ENCODE measurements at places on chromosomes 3 and 15.

GRCh38 chr3:195580744-195581443, 2.8 kb downstream of the APOD start:
- DNase-seq: no peak

DNA sequence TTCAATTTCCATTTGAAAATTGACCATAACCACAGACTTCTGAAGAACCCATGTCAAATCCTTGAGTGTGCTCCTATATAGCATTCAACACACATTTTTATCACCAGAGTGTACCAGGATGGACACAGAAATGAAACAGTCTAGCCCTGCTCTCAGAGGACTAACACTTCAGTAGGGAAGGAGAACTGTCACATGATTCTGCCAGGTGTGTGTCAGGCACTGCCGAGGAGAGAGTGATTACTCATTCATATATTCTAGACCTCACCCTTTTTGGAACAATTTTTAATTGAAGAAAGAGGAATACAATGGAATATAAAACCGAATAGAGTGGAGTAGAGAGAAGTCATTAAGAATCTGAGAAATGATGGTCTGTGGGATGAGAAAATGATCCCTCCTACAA, 125.8 kb downstream of the ERC2 start:
- no peak for DNase-seq

- DNase-seq: no peak
Measured at GRCh38 chr15:87045746-87046145, 966.1 kb downstream of the AGBL1 start.

- DNase-seq: no peak
Measured at GRCh38 chr15:37083610-37084009, 16.7 kb downstream of the MEIS2 start.

GRCh38 chr3:177714945-177715344, 517.7 kb upstream of the TBL1XR1 start:
- no peak for DNase-seq

DNA sequence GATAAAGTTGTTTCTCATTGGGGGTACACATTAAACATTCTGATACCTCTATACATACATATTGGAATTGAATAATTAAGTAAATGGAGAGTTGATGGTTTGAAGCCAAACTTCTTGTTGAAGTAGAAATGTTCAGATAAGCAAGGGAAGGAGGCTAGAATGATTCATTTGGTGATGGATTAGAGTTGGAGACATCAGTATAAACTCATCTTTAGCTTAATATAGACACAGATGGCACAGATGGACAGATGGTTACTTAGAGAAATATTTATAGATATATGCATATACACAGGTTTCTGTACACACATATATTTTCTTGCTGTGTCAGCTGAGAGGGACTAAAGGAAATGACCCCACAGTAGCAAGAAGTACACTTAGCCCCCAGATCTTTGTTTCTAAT, 69.5 kb downstream of the LRRC49 start:
- no peak for DNase-seq

DNA sequence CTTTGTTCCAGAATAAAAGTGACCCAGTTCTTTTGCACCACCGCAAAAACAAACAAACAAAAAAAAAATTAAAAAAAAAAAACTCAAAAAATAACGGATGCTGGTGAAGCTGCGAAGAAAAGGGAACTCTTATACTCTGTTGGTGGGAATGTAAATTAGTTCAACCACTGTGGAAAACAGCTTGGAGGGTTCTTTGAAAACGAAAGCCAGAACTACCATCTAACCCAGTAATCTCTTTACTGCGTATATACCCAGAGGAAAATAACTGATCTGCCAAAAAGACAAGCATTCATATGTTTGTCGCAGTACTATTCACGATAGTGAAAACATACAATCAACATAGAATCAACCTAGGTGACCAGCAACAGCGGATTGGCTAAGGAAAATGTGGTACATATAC, 298.9 kb upstream of the CBLB start:
- DNase-seq: no peak

DNA sequence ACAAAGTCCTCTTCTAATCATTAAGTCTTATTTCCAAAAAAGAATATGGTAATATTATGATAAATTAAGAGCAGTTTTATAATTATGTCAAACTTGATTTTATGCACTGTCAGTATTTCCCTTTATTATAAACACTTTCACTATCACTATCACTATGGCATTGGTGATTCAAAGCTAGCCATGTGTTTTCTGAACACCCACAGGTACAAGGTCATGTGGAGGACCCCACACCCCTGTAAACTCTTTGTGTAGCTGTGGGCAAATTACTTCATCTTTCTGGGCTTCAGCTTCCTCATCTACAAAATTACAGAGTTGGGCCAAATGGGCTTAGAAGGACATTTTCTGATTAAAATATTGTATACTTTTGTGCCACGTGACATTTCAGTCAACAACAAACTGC, 41.7 kb downstream of the FBXL22 start:
- no peak for DNase-seq

DNA sequence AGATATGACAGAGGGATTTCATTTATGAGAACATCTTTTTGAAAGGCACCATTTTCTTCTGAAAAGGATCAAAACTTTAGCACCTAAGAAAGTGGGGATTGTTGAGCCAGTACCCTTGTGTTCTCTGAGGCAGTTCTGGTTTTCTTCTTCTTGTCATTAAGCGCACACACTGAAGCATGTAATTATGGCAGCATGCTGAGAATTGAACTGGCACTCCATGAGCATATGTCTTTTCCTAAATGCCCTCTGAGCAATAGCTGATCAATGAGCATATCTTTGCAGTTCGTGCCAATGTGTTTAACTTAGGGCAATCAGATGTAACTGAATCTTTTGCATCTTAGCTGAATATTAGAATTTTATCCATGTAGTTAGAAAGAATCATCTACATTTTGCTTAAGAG, 53.9 kb upstream of the VGLL3 start:
- DNase-seq: no peak

DNA sequence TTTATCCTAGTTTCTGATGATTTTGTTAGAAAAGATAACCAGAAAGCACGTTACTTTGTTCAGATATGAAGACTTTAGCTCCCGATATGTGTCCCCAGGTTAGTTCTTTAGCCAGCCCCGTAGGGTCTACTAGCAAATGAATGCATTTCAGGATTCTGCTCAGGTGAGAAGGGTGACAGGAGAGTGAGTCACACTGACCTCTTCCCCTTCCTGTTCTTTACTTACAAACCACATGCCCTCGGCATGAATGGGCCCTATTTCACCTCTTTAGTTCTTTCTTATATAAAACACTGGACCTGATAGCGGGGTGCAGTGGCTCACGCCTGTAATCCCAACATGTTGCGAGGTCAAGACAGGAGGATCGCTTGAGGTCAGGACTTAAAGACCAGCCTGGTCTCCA, 98.4 kb downstream of the SLC49A4 start:
- no peak for DNase-seq

DNA sequence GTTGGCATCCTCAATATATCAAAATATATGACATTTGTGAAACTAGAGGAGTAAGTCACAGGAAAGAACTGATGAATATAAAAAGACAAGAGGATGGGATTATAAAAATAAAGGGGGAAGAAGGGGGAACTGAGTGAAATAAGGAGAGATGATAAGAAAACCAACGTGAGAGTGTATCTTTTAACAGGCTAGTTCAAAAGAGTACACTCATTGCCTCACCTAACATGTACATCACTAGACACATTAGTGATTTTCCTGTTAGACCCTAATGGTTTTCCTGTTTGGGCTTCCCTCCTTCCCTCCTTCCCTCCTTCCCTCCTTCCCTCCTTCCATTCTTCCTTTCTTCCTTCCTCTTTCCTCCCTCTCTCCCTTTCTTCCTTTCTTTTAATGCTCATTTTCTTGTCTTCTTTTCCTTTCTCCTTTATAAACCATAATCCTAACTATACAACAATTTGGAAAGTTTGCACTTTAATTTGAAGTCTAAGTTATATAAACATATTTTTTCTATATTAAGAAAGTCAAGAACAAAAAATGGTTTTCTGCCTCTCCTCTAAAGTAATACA, 35.8 kb downstream of the FSIP1 start:
- no peak for DNase-seq

- DNase-seq: no peak
Measured at GRCh38 chr3:42493126-42493797, 9.2 kb upstream of the VIPR1 start.

GRCh38 chr3:123120573-123120972, 53.7 kb downstream of the PDIA5 start:
- no peak for DNase-seq

- DNase-seq: no peak
Measured at GRCh38 chr15:72034859-72035650, 82.9 kb downstream of the MYO9A start.

GRCh38 chr15:65189102-65189740, 4.1 kb upstream of the CLPX start:
- DNase-seq: no peak

DNA sequence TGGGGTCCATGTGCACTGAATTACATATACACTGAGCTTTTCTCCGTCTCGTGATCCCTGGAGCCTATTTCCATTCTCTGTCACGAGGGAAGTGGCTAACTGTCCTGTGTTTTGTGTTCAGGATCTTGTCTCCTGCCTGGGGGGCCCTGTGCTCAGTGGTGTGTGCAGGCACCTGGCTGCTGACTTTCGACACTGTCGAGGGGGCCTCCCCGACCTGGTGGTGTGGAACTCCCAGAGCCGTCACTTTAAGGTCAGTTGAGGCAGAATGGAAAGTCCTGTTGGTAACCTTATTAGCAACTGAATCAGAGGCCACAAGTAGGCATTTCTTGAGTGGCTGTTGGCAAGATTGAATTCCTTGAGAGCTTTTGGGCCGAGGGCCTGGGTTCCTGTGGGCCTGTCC, 26.7 kb downstream of the FAN1 start:
- DNase-seq: no peak

DNA sequence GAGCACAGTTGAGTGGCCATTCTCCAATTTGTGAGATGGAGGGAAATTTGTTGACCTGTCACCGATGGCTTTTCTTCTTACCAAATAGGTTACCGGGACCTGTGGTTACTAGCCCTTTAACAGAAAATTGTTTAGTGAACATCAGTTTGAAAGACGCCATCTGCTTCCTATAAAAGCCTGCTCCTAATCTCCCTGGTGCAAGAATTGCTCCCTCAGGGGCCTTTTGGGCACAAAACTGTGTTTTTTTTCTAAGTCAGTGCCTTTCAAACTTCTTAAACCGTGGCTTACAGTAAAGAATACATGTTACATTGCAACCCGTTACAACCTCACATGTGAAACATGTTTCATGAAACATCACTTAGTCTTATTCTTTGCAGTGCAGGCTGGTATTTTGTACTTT, 15.0 kb downstream of the CACNA2D3 start:
- DNase-seq: no peak

DNA sequence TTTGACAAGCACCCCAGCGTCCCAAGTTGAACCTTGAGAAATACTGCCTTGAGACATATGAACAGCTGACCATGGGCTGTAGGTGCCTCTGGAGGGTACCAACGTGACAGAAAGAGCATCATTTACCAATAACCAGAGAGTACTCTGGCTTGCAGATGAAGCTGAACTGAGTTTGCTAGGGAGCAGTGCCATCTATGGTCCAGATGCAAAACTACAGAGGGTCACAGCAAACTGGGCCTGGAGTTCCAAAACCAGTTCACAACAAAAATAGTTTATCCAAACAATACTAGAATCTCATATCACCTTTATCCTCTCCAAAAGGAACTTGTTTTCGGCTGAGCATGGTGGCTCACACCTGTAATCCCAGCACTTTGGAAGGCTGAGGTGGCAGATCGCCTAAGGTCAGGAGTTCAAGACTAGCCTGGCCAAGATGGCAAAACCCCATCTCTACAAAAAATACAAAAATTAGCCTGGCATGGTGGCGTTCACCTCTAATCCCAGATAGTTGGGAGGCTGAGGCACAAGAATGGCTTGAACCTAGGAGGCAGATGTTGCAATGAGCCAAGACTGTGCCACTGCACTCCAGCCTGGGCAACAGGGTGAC, 69.3 kb downstream of the CHAC1 start:
- DNase-seq: peak; percentile 8

- no peak for DNase-seq
Measured at GRCh38 chr3:101852983-101853840, 3.9 kb downstream of the NFKBIZ start.

DNA sequence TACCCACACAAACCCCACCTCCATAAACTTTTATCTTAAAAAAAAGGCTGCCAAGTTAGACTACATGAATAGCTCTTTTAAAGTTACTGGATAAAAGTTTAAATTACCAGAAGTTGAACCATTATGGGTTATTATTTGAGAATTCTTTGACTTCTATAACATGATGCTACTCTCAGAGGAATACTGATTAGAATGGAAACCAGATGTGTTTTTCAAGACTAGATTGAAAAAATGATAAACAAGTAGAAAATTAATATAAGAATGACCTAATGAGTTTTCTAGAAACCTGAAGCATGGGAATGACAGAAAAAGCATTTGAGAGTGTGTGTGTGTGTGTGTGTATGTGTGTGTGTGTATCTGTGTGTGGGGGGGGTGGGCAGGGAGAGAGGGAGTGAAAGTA, 12.4 kb upstream of the FGF7 start:
- no peak for DNase-seq

GRCh38 chr3:51044982-51045381, 340.1 kb upstream of the MANF start:
- DNase-seq: no peak

DNA sequence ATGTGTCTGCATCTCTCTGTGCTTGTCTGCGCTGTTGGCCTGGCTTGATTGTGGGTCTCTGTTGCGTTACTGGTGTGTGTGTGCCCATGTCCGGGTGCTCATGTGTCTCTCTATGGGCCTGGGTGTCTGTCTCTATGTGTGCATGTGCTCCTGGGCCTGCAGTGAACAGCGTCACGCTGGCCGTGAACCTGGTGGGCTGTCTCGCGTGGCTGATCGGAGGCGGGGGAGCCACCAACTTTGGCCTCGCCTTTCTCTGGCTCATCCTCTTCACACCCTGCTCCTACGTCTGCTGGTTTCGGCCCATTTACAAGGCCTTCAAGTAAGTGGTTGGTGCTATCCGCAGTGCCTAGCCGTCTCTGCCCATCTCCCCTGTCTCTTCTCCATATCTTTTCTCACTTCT, 7.0 kb upstream of the PPCDC start:
- DNase-seq: no peak

Measured in activated CD4-positive, alpha-beta T cell treated with anti-CD3 and anti-CD28 coated beads for 24 hours (primary cell).